ENCODE measurements at places on chromosomes 13 and 19. TPM values are rescaled to one million over a fixed set of nuclear protein-coding genes. Genes with fewer than 3 reads are reported as not detected.

Gene SBK2
- total RNA-seq: 2.3 TPM

Gene RFC3
- total RNA-seq: 32.4 TPM

Gene SYNGR4
- total RNA-seq: 3.7 TPM

Gene FFAR2
- total RNA-seq: not detected

Gene CLEC4G
- not detected for total RNA-seq

Gene HCN2
- 35.3 TPM for total RNA-seq

Gene GFY
- 0.21 TPM for total RNA-seq

Gene ZNF529
- total RNA-seq: 2.7 TPM

Gene SBSN
- total RNA-seq: 2.5 TPM
